Smooth muscle cell of the brain vasculature (primary cell): ENCODE measurements at places on chromosomes 6 and 20.

GRCh38 chr20:48339986-48340882 is 487.6 kb downstream of the PREX1 start:
- DNase-seq, result no peak

DNA sequence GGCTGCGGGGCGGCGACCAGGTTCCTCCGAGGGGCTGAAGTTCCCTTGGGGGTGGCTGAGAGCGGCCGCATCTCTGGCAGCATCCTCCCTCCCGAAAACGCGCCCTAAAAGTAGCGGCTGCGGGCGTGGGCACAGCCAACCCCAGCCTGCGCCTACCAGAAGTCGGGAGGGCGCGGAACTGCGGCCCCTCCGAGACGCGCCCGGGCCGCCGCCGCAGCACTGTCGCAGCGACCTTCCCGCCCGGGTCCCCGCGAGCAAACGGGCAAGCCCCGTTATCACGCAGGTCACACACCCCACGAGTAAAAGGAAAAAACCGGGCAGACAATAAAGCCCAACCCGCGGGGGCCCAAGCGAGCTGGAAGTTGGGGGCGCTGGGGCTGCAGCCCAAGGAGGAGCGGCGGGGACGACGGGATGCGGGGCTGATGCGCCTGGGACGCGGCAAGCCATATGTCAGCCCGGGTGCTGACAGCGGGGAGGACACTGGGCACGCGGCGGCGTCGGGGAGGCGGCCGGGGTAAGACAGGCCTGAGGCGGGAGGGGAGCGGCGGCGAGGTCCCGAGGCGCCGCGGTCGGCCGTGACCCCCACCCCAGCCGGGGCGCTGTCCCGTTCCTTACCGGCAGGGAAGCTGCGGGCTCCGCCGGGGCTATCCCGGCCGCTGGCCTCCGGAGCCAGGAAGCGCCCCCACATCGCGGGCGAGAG is 659 bp downstream of the CEP85L start:
- DNase-seq, result no peak

DNA sequence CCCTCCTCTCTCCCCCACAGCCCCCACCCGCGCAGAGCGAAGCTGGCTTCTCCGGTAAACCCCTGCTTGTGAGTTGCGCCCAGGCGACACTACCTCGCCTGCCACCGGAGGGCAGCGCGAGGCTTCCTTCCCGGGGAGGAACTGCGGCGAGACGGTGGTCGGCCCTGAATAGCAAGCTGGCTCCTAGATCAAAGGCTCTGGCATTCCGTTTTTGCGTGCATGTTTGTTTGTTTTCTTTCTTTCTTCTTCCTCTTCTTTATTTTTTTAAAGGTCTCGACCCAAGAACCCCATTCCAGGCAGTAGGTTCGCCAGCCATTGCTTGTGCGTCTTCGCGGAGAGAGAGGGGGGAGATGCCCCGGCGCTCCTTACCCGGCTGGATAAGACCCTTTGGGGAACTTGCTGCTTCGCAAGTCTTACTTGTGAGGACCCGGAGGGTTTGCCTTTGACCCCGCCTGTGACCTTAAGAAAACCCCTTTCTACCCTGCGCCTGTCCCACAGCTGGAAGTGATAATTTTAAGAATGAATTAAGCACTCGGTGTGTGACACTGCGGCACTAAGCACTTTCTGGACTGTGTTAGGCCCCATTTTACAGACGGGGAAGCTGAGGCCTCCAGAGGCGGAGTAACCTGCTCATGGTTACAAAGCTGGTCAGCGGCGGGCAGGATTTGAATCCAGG is 92.7 kb upstream of the SIRPA start:
- no peak for DNase-seq

GRCh38 chr6:16805243-16805950 is 44.1 kb upstream of the ATXN1 start:
- no peak for DNase-seq

DNA sequence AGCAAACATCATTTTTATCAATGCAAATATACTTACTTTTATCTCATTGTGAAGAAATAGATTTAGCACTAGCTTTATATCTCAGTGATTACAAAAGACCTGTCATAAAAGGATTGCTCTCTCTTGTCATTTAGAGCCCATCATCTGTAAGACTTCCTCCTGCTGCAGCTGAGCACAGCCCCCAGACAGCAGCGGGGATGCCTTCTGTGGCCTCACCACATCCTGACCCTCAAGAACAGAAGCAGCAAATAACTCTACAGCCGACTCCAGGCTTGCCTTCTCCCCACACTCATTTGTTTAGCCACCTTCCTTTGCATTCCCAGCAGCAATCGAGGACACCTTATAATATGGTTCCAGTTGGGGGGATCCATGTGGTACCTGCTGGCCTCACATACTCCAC is 127.0 kb upstream of the EDN1 start:
- DNase-seq, result no peak
